ENCODE measurements at places on chromosomes 13 and 19. TPM values are rescaled to one million over a fixed set of nuclear protein-coding genes. Genes with fewer than 3 reads are reported as not detected.

DNA sequence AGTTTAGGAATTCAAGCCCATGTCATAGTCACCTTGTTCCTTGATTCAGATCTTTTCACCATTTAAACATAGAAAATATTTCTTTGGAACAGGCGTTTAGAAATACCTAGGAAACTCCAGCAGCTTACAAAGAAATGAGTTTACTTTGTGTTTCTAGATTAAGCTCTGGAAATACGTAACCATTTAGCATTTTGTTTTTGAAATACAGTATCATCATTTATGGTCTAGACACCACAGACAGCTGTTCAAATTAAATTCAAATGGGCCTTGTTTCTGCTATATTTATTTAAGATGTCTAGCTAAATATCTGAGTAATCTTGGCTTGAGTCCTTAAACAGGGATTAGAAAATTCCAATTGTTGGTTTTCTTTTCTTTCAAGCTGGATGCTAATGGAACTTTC lies 228.5 kb downstream of the NDFIP2 start:
- no peak for DNase-seq

- DNase-seq: no peak
Observed at GRCh38 chr13:26660185-26660584, 100.4 kb downstream of the GPR12 start.

GRCh38 chr13:71493189-71493588 lies 373.8 kb downstream of the DACH1 start:
- no peak for DNase-seq

Gene TMIGD2
- total RNA-seq: not detected

DNA sequence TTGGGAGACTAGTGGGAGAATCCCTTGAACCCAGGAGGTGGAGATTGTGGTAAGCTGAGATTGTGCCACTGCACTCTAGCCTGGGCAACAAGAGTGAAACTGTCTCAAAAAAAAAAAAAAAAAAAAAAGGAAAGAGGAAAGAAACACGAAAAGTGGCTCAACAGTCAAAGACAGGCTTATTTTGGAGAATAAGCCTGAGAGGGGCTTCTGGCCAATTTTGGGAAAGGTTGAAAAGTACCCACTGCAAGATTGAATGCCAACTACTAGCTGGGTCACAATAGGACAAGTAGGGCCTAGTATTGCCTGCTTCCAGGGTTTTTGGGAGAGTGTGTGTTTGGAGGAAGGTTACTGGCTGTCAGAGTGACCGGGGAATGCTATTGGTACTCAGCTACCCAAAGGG lies 17.2 kb downstream of the FBXO17 start:
- DNase-seq: no peak

DNA sequence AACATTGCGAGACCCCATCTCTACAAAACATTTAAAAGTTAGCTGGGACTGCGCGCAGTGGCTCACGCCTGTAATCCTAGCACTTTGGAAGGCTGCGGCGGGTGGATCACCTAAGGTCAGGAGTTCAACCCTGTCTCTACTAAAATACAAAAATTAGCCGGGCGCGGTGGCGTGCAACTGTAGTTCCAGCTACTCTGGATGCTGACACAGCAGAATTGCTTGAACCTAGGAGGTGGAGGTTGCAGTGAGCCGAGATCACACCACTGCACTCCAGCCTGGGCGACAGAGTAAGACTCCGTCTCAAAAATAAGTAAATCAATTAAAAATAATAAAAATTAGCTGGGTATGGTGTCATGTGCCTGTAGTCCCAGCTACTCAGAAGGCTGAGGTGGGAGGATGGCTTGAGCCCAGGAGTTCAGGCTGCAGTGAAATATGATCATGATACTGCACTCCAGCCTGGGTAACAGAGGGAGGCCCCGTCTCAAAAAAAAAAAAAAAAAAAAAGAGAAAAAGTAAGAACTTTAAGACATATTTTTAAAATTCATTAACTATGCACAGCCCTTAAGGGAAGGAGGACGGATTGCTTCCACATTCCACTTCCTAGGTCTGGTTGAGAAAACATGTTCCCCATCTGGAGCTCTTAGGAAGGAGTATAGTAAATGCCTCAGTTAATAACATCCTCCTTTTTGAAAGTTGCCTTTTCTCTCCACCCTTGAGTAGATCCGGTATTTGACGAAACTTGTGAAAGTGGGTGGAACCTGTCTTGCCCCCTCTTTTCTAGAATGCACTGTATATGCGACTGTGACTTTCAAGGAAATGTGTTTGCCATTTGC lies 26.1 kb downstream of the EXOC3L2 start:
- no peak for DNase-seq

- DNase-seq: peak; percentile 93
Observed at GRCh38 chr19:16076958-16077611, 790 bp downstream of the TPM4 start.

GRCh38 chr13:46168783-46169182 lies 13.2 kb downstream of the LCP1 start:
- no peak for DNase-seq

Gene CRX
- not detected for total RNA-seq

DNA sequence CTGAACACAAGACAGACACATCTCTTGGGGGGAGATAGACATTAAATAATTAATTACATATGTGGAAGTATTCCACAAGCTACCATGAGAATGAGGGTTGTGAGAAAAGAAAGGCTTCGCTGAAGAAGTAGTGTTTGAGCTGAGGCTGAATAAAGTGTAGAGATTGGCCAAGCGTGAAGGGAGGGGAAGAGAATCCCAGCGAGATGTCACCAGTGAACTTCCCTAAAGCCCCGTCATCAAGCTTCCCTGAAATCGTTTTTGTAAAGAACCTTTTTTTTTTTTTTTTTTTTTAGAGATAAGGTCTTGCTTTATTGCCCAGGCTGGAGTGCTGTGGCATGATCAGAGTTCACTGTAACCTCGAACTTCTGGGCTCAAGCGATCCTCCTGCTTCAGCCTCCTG lies 235.2 kb downstream of the KCNRG start:
- no peak for DNase-seq

Gene DHPS
- total RNA-seq: 104 TPM

DNA sequence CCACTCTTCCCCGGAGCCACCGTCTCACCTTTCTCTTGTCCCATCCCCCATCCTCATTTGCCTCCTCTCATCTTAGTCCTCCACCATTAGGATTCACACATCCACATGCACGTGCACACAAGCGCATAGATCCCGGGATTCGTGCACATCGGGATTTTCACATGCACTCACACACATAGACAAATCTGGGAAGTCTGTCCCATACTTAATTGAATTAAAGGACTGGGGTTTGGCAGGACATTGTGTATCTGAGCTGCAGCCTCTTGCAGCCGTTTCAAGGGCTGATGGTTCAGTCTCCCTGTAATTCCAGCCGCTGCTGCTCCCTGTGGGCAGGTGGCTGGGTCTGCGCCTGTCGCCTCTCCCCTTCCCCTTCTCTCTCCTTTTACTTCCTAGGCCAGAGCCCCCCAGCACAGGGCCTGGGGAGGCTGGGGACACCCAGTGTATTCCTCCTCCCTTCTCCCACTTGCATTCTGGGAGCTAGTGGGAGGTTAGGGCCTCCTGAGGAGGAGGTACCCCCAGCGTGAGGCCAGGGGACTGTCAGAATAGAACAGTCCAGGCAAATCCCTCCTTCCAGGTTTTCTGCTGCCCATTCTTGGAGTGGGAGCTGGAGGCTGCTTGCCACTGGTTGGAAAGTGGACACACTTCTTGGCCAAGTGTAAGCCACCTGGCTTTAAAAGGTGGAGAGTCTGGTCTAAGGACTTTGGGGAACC lies 43.6 kb downstream of the LYL1 start:
- DNase-seq: no peak

DNA sequence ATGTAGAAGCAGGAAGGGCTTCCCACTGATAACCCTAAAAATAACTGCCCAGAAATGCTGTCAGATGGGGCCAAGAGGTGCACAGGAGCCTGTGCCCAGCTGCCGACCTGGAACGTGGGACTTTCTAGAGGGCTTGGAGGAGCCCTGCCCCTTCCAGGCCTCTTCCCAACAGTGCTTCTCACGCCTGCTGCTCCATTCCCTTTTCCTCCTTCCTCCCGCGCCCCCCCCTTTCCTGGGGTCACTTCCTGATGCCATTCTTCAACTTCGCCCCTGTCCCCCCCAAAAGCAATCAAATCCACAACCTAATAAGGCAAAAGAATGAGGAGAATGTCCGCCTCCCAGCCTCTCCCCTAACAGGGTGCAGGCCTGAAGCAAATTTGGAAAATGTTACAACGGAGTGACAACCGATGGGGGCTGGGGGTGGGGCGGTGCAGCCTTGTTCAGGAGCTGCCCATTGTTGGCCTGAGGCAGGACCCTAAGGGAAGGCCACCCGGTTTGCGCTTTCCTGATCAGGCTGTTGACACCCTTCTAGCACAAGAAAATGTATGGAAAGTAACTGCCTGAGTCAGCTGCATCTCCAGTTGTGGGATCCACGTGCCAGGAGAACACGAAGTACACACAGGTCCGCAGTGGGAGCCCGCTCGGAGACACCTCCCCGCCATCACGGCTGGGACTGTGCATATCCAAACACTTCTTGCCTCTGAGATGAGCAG lies 18.7 kb downstream of the ACTN4 start:
- peak; percentile 93 for DNase-seq

GRCh38 chr13:60047918-60048317 lies 115.8 kb downstream of the DIAPH3 start:
- no peak for DNase-seq

DNA sequence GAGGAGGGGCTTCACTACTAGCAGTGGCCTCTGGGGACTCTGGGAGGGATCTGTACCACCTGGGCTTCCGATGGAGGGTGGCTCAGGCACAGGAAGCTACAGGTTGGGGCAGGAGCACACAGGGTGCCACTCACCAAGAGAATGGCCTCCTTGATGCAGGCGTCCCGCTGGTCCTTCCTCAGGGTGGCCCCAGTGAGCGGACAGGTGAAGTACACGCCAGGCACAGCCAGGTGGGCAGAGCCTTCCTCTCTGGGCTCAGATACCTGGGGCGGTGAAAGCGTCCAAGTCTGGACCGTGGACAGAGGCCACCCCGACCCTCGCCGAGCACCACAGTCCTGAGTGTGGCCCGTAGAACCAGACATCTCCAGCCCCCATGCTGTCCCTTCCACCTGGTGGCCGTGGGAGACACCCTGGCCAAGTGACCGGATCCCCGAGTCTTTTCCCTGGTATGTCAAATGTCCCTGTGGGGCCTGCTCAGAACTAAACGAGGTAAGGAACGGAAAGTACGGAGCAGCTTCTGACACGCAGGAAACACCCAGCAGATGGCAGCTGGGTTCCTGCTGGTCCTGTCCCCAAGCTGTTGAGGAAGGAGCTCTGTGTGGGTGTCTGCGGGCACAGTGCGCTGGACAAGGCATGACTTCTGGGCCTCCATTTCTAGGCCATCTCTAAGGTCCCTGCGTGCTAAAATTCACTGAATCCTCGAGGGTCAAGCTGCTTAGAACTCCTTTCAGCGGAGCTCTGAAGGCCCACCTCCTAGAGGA lies 5.2 kb downstream of the UBXN6 start:
- DNase-seq: no peak

Gene UBE2L5
- not detected for total RNA-seq

DNA sequence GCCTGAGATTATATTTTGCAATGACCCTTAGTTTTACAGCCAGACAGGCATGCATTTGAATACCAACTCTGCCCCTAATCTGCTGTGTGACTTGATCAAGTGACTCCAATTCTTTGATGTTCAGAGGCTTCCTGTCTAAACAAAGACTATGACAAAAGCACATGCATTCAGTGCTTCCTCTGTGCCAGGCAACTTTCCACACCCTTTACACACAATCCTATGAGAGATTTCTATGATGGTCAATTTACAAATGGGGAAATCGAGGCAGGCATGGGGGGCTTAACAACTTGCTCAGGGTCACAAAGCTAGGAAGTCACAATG lies 3.7 kb upstream of the LYPD3 start:
- no peak for DNase-seq

DNA sequence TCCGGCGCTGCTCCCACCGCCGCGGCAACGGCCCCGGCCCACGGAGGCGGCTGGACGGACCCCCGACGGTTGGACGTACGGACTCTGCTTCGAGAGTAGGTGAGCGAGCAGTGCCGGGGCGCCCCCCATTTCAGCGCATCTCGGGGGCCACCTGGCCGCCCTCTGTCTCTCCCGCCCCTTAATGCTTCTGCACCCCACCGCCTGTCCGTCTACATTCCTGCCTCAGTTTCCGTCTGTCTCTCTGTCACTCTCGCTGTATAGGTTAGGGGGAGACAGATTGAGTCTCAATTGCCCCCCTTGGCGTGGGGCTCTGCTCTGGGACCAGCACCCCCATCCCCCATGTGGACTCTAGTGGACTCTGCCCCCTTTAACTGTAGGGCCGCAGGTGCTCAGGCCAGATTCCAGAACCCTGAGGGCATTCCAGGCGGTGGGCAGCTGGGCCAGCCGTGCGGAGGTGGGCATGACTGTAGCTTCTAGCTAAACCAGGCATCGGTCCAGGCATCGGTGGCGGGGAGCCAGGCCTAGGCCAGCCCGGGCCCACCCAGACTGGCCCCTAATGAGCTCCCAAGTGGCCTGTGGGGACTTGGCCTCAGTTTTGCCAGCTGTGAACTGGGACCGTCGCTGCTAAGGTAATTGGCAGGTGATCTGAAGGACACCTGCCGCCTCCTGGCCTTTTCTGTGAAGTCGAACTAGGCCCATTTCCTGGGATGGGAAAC lies 373 bp downstream of the TNFAIP8L1 start:
- DNase-seq: no peak

- no peak for DNase-seq
Observed at GRCh38 chr13:49683489-49683888, 7.8 kb downstream of the EBPL start.

Gene FREM2
- total RNA-seq: 0.34 TPM

Gene JUND
- 886 TPM for total RNA-seq

- DNase-seq: no peak
Observed at GRCh38 chr13:46716821-46717220, 80.1 kb downstream of the ESD start.

GRCh38 chr19:13151605-13152355 lies 1.6 kb downstream of the IER2 start:
- DNase-seq: peak; percentile 97

GRCh38 chr19:35017507-35017906 lies 12.8 kb upstream of the SCN1B start:
- no peak for DNase-seq

DNA sequence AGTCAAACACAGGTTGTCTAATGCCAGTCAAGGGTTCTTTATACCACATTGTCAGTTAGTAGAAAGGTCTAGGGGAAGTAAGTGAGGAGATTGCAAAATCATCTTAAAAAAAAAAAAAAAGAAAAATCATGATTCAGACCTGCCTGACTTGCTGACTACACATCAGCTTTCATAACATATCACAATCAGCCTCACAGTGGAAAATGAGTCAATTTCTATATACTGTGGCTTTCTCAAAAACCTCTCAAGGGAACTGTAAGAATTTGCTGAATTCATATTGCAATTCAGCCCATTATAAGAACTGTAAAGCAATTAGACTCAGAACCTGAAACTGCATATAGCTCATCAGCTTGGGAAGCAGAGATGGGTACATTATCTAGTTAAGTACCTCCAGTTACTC lies 75.3 kb upstream of the GPC6 start:
- DNase-seq: no peak

- no peak for DNase-seq
Observed at GRCh38 chr19:38989066-38989605, 13.6 kb upstream of the FBXO17 start.

Data from lower leg skin (tissue), 4 donors.